ENCODE measurements at places on chromosomes 7 and 10. TPM values are rescaled to one million over a fixed set of nuclear protein-coding genes. Genes with fewer than 3 reads are reported as not detected.

DNA sequence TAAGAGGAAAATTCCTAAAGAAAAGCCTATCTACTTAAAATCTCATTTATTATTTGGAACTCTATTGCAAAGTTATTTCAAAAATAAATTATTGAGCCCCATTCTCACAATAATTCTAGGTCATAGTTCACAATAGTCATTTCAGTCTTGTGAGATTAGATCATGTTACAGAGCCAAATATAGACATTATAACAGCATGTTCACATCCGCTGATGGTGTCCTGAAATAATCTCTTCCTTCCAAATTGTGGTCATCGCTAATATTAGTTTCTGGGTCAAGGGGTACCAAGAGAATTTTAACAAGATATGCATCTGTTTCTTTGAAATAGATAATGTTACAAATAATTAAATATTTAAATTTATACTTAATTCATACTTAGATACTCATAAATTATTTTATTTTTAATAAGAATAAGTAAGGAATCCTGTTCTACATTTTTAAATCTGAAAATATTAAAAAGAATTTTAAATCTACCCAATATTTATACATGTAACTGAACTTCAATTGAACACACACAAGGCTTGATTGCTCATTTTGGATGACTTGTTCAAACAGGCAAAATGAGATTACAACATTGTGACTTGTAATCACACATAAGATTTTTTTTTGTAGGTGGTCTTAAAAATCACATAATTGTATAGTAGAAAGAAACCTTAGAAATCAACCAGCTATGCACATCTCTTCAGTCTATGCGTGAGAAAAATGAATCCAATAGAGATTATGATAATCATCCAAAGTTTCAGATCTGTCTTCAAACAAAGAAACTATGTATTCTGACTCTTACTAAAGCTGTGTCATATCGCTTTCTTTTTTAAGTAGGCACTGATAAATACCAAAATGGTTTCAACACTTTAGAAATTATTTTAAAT lies 13.1 kb downstream of the GNAT3 start:
- no peak overlapping the region for H3K4me3 ChIP-seq
- H3K27ac ChIP-seq: no peak overlapping the region
- no peaks in the 10 kb centered on the region for H3K36me3 ChIP-seq
- H3K27me3 ChIP-seq: no peaks in the 10 kb centered on the region
- H3K4me1 ChIP-seq: no peaks in the 10 kb centered on the region
- no peak for DNase-seq

DNA sequence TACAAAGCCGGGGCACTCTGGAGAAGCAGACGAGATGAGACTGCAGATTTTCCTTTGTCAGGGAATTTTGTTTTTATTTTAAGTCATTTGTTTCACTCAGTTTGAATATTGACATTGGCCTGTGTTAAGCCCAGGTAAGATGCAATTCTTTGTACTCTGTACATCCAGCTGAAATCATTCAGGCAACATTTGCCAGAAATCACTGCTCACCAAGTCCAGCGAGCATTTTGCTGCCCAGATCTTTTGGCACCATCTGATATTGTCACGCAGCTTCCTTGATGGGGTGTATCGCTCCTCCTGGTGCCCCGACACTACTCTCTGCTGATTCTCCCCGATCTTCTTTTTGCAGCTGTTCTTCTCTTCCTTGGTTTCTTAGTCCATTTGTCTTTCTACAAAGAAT lies 261.7 kb downstream of the GALNT17 start:
- H3K27ac ChIP-seq: no peak overlapping the region
- H3K4me1 ChIP-seq: no peaks in the 10 kb centered on the region
- no peak overlapping the region for H3K4me3 ChIP-seq

GRCh38 chr10:90171014-90171722 lies 469.8 kb downstream of the KIF20B start:
- no peaks in the 10 kb centered on the region for H3K36me3 ChIP-seq
- H3K27ac ChIP-seq: no peak overlapping the region
- no peak overlapping the region for H3K4me3 ChIP-seq
- H3K27me3 ChIP-seq: peaks cover 5% of the 10 kb centered on the region

DNA sequence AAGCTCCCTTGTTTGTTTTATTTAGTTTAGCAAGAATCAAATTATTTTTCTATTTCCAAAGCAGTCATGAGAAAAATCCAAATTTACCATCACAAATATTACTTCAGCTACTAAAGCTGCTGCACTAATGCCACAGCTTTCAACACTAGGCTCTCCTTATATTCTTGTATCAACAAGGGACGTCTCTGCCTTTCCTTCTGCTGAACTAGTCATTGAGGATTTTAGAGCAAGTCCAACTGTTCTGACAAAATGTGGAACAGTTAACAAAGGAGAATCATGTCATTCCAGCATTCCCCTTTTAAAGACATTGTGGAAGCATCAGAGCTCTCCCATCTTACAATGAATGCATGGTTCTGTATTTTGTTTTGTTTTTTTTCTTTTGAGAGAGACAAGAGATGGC lies 28.6 kb downstream of the FAM13C start:
- no peak overlapping the region for H3K4me3 ChIP-seq
- H3K36me3 ChIP-seq: no peaks in the 10 kb centered on the region
- H3K27ac ChIP-seq: no peak overlapping the region
- DNase-seq: no peak
- no peaks in the 10 kb centered on the region for H3K4me1 ChIP-seq

GRCh38 chr7:95907337-95907736 lies 135.0 kb downstream of the DYNC1I1 start:
- H3K36me3 ChIP-seq: no peaks in the 10 kb centered on the region
- no peak for DNase-seq
- peaks cover 14% of the 10 kb centered on the region for H3K27me3 ChIP-seq
- H3K27ac ChIP-seq: no peak overlapping the region
- H3K4me3 ChIP-seq: no peak overlapping the region
- no peaks in the 10 kb centered on the region for H3K4me1 ChIP-seq

DNA sequence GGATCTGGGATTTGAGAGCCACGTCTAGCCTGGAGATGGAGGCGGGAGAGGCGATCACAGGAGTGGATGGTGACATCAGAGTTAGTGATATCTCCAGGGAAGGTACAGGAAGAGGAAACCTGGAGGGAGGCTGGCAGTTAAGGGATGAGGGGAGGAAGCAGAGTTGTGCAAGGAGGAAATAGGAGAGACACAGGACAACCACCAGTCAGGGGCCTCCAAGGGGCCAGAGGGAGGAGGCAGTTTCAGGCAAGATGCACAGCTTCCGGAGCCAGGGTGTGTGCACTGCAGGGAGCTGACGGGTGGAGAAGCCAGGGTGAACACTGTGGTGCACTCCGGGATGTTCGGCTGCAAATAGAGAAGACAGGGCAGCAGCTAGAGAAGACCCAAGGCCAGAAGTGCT lies 141.2 kb downstream of the GLI3 start:
- H3K27ac ChIP-seq: no peak overlapping the region
- no peaks in the 10 kb centered on the region for H3K36me3 ChIP-seq
- DNase-seq: no peak

GRCh38 chr7:92731335-92732063 lies 104.9 kb downstream of the CDK6 start:
- peak; percentile 31 for DNase-seq
- no peaks in the 10 kb centered on the region for H3K27me3 ChIP-seq
- H3K4me3 ChIP-seq: no peak overlapping the region
- H3K4me1 ChIP-seq: peaks cover 39% of the 10 kb centered on the region

The LIPF gene
- total RNA-seq: not detected

DNA sequence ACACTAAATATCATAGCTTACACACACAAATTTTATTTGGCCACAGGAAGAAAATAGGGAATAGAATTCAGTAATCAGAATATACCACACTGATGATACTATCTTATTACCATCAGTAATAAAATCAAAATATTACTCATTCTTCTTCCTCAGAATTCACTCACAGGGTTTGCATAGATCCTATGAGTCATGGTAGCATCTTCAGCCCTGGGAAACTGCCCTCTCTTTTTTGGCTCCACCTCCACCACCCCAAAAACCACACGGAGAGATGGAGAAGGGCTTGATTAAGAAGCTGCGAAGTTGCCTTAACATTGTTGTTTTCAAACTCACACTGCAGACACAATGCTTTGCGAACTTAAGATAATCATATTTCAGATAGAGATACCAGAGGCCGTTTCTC lies 154.1 kb upstream of the AHR start:
- H3K27me3 ChIP-seq: no peaks in the 10 kb centered on the region
- DNase-seq: peak; percentile 66
- peaks cover 53% of the 10 kb centered on the region for H3K4me1 ChIP-seq
- H3K27ac ChIP-seq: peak overlapping the region; percentile 87

All from activated naive CD8-positive, alpha-beta T cell treated with anti-CD3 and anti-CD28 coated beads for 36 hours (primary cell).